ENCODE measurements at places on chromosomes 2 and 18. TPM values are rescaled to one million over a fixed set of nuclear protein-coding genes. Genes with fewer than 3 reads are reported as not detected.
A peak's percentile ranks its signal among the peaks of the same experiment; 100 is the strongest.

DNA sequence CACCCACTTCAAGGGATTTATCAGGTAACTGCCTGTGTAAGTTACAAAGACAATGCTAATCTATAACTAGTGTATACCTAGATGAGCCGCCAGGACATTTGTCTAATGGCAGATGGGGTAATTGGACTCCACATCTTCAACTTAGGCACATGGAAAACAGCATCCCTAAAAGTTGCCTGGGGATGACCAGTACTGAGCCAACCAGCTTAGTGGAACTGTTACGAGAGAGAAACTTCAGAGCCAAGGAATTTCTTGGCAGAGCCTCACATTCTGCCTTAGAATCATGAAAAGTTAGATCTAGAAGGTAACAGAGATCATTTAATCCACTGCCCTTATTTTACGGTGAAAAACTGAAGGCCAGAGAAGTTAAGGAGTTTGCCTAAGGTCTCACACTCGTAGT, 15.5 kb upstream of the CLASP1 start:
- H3K4me1 ChIP-seq, result no peaks in the 10 kb centered on the region
- H3K27me3 ChIP-seq, result no peaks in the 10 kb centered on the region

REEP1 gene
- 0.71 TPM for total RNA-seq

GRCh38 chr2:23420840-23421476, 36.0 kb downstream of the KLHL29 start:
- H3K27me3 ChIP-seq, result no peaks in the 10 kb centered on the region
- H3K27ac ChIP-seq, result no peak overlapping the region
- no peaks in the 10 kb centered on the region for H3K4me1 ChIP-seq
- H3K4me3 ChIP-seq, result no peak overlapping the region
- no peak for DNase-seq
- H3K36me3 ChIP-seq, result no peaks in the 10 kb centered on the region

- DNase-seq, result no peak
- no peak overlapping the region for H3K4me3 ChIP-seq
- H3K4me1 ChIP-seq, result no peaks in the 10 kb centered on the region
- no peaks in the 10 kb centered on the region for H3K36me3 ChIP-seq
These were observed 122.2 kb downstream of the SLC8A1 start for GRCh38 chr2:40329739-40330030.

ALPI gene
- not detected for total RNA-seq

DNA sequence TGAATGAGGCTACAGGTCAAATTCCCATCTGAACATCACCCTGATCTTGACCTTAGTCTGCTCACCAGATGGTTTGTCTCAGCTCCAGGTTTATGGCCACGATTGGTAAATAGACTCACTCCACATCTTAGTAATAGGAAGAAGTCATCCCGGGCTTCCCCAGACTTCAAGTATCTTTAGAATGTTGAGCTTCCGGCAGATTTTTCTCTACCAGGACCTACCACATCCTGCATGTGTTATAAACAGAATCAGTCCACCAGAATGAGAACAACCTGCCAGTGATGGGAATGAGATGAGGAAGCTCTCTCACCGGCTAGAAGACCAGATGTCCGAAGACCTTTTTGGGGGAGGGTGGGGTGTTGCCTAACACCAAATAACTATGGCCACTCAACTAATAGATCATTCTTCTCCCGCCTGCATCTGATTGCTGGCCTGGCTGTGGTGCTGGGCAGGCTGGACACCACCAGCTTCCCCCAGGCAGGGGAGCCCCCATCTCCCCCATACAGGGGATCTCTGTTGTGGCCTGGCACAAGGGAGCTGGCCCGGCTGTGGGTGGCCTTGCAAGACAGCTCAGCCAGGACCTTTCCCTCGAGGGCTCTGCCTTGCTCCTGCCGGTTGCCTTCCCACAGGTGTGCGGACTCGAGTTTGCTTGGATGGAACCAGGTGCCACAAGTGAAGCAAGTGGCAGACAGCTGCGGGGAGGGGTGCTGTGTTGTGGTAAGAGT, 88.5 kb downstream of the SH3RF3 start:
- peak overlapping the region; percentile 15 for H3K4me3 ChIP-seq
- peaks cover 59% of the 10 kb centered on the region for H3K4me1 ChIP-seq
- peaks cover 8% of the 10 kb centered on the region for H3K36me3 ChIP-seq

UCN gene
- total RNA-seq, result 0.94 TPM

DNA sequence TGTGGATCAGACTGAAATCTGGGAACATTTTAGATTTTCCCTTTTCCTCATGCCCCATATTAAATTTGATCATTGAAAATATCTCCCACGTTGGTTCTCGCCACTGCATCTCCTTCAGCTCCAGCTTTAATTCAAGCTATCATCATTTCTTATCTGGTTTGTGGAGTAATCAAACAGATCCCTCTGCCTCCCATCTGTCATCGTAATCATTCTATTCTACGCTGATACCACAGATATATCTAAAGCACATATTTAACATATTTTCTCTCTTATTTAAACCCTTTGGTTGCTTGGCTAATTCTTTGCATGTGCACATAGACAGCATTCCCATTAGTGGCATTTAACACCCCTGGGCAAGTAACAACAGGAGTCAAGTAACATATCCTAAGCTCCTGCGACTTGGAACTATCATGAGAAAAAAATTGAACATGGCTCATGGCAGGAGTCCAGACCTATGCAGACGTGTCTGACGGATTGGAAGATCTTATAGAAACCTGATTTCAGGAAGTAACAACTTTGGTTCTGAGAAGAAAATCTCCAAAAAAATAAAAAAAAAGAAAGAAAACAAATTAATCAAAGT, 158.8 kb upstream of the KYNU start:
- H3K4me3 ChIP-seq, result no peak overlapping the region
- no peak overlapping the region for H3K27ac ChIP-seq
- no peaks in the 10 kb centered on the region for H3K36me3 ChIP-seq
- H3K4me1 ChIP-seq, result no peaks in the 10 kb centered on the region
- DNase-seq, result no peak

C2orf66 gene
- 0.25 TPM for total RNA-seq

DNA sequence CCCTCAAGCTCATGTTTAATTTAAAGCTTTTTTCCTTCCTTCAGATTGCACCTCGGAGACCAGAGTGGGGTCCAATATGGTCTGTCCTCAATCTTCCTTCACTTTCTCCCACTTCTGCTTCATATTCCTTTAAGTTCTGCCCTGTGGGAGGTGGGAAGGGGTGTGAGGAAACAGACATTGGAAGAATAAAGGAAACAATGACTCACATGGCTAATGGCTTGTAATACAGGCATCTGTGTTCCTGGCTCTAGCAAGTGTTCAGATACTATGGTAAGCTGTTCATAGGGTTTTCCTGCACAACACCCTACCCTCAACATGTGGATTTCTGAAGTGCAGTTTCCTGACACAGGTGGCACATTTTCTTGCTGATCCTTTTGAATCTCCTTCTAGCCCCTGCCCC, 209.5 kb downstream of the PIK3C3 start:
- no peak overlapping the region for H3K4me3 ChIP-seq
- no peaks in the 10 kb centered on the region for H3K4me1 ChIP-seq
- no peak for DNase-seq
- H3K27ac ChIP-seq, result no peak overlapping the region

CXCR2 gene
- total RNA-seq, result not detected

CD226 gene
- total RNA-seq, result 85.3 TPM

- peaks cover 7% of the 10 kb centered on the region for H3K27me3 ChIP-seq
- H3K4me1 ChIP-seq, result peaks cover 35% of the 10 kb centered on the region
- no peak overlapping the region for H3K4me3 ChIP-seq
- H3K27ac ChIP-seq, result no peak overlapping the region
These were observed 18.0 kb upstream of the RHOB start for GRCh38 chr2:20428717-20429490.
